ENCODE measurements at places on chromosomes 5 and 9. TPM values are rescaled to one million over a fixed set of nuclear protein-coding genes. Genes with fewer than 3 reads are reported as not detected.

Gene FGF1
- total RNA-seq = 1.2 TPM

Gene TMEM171
- 0.90 TPM for total RNA-seq

Gene CDKN2B-AS1
- total RNA-seq = 6.4 TPM

Gene SLC34A3
- not detected for total RNA-seq

Gene WWC1
- 2.7 TPM for total RNA-seq

Gene NANS
- total RNA-seq = 46.6 TPM

Gene PCDHGC4
- 2.5 TPM for total RNA-seq

Gene MAMDC2
- total RNA-seq = 2.8 TPM

Gene TLE4
- 75.3 TPM for total RNA-seq

Gene SCGB3A1
- total RNA-seq = not detected

Gene ZDHHC11B
- 0.74 TPM for total RNA-seq

Gene COL23A1
- total RNA-seq = not detected

Gene ANKRD20A1
- total RNA-seq = 0.27 TPM

Gene ACSL6
- not detected for total RNA-seq

Gene SNX24
- total RNA-seq = 16.8 TPM

Gene PCDHGB4
- total RNA-seq = 17.4 TPM

Gene GMCL2
- not detected for total RNA-seq

Gene FBP2
- not detected for total RNA-seq

Gene MED22
- total RNA-seq = 19.7 TPM

Gene PROB1
- total RNA-seq = 0.99 TPM

Gene ENTPD2
- not detected for total RNA-seq

Gene KLHL3
- 1.3 TPM for total RNA-seq

Gene RFX3
- 0.98 TPM for total RNA-seq

Gene FAM153A
- total RNA-seq = not detected

Gene MTREX
- 123 TPM for total RNA-seq

Gene EMB
- 0.16 TPM for total RNA-seq

Gene GFRA3
- not detected for total RNA-seq

Gene TLX3
- total RNA-seq = not detected

Gene RAB3C
- total RNA-seq = not detected

Gene NTRK2
- total RNA-seq = 3.3 TPM

Gene CDC25C
- total RNA-seq = 8.9 TPM

Gene SHOC1
- 0.09 TPM for total RNA-seq

Gene CDH6
- 7.4 TPM for total RNA-seq

Gene HTR1A
- not detected for total RNA-seq

Gene ARRDC3
- 35.2 TPM for total RNA-seq

Gene SPINK13
- total RNA-seq = not detected

Gene SLCO6A1
- not detected for total RNA-seq

Gene CARTPT
- not detected for total RNA-seq

Gene CDKN2A
- 21.8 TPM for total RNA-seq

Gene ABCA1
- total RNA-seq = 40.1 TPM

Gene PCDHB3
- 0.74 TPM for total RNA-seq

Gene INSL4
- total RNA-seq = not detected

Gene DAB2IP
- 17.4 TPM for total RNA-seq

Gene SLC6A18
- not detected for total RNA-seq

Gene IRX2
- total RNA-seq = 0.90 TPM

Gene FAM114A2
- 34.7 TPM for total RNA-seq

Gene AQP7
- 0.09 TPM for total RNA-seq

Gene LCN1
- total RNA-seq = not detected

Gene LCN10
- not detected for total RNA-seq

Gene IFNA2
- not detected for total RNA-seq

Gene ZNF462
- total RNA-seq = 9.1 TPM

Gene FOXD4
- total RNA-seq = 0.27 TPM

Gene SH3RF2
- 6.7 TPM for total RNA-seq

Measured in fibroblast of the aortic adventitia (primary cell).